ENCODE measurements at places on chromosomes 5 and 9.

- peak; percentile 47 for DNase-seq
Observed at GRCh38 chr9:136095070-136096058, at the start of gene NACC2. Gene NACC2 (minus strand): TSS chr9:136095289. CDS start chr9:136050521, 44,768 bp downstream.

DNA sequence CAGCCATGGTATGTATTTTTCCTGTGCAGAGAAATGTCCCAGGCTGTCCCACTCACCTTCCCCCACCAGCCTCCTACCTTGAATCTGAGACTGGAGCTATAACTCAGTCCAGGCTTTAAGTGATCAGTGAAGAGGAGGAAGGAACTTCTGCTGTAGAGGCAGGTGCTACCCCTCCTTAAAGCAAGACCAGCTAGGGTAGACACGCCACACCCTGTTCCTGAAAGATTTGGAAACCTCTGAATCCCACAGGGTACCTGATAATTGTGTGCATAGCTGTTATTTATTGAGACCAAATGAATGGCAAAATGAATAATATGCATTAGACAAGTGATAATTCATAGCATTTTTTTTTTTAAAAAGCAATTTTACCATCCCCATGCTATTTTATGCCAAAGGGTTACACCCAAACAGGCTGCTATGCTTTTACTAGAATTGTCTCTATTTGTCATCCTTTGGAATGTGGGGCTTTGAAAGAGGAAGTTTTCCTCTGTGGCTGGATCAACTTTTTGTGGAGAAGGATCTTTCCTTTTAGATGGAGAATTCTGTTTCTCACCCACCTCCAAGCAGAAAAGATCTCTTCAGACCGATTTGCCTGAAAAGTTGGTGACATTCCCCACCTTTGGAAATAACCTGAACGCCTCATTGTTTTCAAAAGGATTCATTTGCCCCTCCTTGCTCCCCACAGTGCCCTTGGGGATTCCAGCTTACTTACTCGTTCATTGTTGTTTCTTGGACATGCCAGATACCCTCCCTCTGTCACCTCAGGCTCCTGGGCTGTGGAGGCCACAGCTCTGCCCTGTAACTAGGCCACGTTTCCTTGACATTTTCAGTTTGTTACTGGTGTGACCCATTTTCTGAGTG is 248.7 kb downstream of the NR3C1 start:
- no peak for DNase-seq

DNA sequence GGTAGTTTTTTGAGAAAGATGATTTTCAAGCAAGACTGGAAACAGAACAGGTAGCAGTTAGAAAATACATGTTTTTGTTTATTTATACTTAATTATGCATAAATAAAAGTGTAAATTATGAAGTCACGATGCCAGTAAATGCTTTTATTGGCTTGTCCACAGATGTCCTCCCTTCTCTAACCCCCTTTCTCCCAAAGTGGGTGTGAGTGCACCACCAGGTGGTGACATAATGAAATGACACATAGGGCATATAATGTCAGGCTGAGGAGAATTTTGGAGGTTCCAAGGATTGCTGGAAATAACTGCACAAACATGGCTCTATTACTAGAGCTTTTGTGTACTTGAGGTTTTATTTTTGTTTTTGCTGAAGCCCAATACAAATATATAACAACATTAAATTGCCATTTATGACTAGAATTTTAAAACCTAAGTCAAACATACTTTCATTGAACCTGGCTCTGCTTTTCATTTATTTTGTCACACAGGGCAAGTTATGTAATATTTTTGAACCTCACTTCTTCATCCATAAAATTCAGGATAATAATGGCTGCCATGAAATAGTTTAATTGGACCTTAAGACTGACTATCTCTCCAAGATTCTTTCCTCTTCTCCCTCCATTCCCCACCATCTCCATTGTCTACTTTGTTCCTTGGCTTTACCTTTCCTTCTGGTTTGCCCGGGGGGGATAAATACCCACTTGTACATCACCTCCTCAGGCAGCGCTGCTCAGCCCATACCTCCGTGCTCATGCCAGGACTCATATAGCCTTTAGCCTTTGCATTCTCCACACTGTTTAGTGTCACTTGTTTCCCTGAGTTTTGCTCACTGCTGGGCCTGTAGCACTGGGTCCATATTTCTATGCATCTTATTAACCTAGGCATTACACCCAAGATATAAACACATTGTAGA is 168.8 kb downstream of the PDE4D start:
- peak; percentile 9 for DNase-seq

DNA sequence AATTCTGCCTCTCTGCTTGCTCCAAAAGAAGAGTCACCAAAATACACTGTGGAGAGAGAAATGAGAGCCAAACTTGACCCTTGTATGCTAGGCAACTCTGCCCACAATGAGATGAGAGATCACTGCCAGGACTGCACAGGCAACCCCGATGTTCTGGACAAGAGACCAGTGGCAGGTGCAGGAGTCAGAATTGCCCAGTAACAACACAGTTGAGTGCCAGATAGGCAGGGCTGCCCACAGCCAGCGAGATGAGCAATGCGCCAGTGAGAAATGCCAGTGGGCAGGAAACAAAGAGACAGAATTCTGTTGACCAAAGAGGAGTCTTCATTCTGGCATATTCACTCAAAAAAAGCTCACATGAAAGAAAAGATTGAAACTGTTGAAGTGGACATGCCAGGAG is 570.7 kb downstream of the CAAP1 start:
- DNase-seq: no peak

- peak; percentile 75 for DNase-seq
Observed at GRCh38 chr5:133052317-133053175, 733 bp downstream of the HSPA4 start.

- no peak for DNase-seq
Observed at GRCh38 chr9:102237094-102237493, 498.6 kb upstream of the GRIN3A start.

GRCh38 chr5:113153512-113154097 is 177.0 kb downstream of the DCP2 start:
- no peak for DNase-seq

DNA sequence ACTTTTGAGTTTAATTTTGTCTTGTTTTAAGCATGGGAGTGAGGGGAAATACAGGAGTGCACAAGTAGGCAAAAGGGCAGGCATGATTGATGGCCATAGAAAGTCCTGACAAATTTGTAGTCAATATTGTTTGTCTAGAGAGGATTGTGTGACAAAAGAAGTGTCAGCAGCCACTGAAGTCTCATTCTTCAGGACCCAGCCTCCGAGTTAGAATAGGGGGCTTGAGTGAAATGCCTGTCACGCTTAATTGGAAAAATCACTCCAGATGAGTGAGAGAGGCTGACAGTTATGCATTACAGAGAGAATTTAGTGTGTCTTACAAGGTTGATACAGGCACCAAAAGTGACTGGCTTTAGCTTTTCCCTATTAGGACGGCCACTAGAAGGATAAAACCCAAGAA is 81.9 kb upstream of the RPS23 start:
- DNase-seq: no peak

DNA sequence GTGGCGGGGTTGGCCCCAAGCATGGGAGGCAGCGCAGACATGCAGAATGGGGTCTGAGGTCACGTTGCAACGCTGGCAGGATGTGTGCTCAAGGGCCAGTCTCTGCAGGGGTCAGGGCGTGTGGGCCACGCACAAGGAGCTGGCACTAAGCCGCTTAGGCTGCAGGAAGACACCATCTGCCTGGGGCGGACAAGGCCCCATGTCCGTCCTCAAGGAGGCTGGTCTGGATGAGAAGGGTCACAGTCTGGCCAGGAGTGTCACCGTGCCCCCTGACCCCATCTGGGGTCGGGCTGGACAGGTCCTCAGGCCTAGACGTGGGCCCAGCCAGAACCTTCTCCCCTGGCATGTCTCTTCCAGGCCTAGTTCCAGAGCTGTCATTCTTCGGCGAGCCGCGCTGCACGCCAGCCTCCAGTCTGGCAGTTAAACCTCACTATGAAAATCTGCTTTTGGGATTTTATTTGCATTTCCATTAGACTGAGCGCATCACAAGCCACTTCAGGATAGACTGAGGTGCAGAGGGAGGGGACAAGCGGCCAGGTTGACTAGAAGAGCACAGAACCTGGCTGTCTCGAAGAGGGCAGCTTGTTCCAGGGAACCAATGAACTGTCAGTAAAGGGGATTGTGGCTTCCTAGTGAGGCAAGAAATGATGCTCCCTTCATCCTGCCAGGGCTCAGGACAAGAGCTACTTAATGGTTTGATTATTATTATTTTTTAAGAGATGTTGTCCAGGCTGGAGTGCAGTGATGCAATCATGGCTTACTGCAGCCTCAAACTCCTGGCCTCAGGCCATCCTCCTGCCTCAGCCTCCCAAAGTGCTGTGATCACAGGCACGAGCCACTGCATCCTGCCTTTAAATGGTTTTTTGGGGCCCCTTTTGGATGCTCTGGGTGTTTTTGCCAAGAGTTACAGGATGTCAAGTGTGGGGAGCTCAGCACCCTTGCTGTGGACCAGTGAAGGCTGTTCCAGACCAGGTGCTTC is 4.3 kb downstream of the BRD3OS start:
- no peak for DNase-seq

DNA sequence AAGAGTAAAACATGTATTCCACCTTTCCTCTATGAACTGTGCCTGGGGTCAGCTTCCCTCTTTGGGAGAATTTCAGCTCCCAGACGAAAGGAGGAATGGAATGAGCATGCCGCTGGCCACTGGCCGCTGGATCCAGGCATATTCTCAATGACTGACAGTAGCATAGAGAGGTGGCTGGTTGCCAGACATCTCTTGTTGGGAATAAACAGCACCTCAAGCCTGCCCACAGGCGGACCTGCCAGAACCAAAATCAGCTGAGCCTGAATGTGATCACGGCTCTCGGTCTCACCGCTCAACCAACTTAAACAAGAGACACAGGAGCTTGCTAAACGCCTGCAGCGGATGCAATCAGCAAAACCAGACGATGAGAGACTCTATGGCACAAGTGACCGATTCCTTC is 20.6 kb downstream of the TBC1D9B start:
- no peak for DNase-seq

DNA sequence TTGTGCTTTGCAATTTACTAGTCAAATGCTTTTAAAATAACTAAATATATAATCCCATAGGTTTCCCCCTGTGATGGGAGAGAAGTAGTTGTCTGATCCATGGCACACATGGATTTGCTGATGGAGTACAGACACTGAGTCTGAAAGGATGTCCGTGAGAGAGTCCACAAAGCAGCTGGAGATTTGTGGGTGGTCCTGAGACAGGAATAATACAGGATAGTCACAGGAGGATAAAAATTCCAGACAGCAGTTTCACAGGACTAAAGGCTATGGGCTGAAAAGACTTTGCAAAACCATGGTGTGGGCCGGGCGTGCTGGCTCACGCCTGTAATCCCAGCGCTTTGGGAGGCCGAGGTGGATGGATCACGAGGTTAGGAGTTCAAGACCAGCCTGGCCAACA is 58.7 kb upstream of the ZFR start:
- DNase-seq: no peak

DNA sequence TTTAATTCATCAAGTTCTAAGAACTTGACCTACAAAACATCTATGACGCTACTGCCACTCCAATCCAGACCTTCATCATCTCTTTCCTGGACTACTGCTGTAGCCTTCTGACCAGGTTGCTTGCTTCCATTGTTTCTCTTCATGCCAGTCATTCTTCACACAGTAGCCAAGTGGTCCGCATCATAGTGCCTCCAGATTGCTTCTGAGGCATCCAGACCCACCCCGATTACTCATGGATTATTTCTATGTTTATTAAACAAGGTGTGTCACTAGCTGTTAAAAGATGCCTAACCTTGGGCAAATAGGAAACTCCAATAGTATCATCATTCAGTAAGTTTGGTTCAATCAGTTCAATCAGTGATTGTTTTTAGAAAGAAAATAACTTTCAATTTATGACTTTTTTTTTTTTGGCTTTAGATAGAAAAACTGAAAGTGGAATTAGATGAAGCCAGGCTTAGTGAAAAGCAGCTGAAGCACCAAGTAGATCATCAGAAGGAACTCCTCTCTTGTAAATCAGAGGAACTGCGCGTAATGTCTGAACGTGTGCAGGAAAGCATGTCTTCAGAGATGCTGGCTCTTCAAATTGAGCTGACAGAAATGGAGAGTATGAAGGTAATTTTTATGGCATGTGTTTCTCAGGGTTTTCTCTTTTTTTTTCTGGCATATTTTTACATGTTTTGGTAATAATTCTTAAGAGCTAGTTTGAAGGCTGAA is 9.5 kb downstream of the SPDL1 start:
- DNase-seq: no peak

DNA sequence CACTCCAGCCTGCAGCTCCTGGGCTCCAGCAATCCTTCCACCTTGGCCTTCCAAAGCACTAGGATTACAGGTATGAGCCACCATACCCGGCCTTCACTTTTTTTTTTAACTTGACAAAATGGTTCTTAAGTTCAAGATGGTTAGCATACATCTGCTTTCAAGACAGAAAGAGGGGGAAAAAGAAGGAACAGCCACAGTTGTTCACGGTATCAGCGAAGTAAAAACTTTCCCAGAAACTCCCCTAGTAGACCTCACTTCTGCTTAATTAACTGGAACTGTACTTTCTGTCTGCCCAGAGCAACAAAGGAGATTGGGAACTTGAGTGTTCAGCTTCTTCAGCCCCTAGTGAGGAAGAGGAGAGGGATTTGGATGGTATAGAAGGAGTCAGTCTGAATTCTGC is 116.7 kb downstream of the UGCG start:
- DNase-seq: no peak

DNA sequence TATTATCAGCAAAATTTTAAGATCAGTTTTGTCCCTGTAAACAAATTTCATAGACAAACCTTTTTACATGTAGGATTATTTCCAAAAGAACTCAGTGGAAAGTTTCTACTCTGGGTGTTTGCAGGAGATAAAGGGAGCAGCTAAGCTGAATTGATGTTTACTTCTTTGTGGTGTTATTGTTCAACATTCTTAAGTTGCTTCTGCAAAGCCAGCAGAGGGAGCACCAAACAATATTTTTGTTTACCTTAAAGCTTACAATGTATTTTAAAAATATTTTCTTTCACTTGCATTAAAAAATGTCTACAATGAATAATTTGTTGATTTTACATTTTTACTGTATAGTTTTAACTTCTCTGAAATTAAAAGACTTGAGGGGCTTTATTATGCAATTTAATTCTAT is 135.4 kb downstream of the ATG10 start:
- DNase-seq: no peak

DNA sequence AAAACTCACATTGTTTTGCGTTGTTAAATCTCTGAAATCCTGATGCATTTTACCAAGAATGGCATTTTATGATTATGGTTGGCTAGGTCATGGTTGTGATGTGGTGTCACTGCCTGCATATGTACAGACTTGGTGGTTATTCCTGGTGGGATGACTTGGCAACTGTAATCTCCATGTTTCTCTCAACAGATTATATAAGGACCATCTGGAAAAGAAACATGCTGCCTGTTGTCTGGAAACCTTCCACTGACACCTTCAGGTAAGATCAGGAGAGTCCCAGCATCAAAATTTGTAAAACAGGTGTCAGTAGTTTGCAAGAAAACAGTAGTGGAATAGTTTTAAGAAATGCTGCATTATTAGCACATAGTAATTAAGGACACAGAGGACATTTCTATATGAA is 3.0 kb upstream of the ACER2 start:
- no peak for DNase-seq
